ENCODE measurements at places on chromosomes 11 and 22.

DNA sequence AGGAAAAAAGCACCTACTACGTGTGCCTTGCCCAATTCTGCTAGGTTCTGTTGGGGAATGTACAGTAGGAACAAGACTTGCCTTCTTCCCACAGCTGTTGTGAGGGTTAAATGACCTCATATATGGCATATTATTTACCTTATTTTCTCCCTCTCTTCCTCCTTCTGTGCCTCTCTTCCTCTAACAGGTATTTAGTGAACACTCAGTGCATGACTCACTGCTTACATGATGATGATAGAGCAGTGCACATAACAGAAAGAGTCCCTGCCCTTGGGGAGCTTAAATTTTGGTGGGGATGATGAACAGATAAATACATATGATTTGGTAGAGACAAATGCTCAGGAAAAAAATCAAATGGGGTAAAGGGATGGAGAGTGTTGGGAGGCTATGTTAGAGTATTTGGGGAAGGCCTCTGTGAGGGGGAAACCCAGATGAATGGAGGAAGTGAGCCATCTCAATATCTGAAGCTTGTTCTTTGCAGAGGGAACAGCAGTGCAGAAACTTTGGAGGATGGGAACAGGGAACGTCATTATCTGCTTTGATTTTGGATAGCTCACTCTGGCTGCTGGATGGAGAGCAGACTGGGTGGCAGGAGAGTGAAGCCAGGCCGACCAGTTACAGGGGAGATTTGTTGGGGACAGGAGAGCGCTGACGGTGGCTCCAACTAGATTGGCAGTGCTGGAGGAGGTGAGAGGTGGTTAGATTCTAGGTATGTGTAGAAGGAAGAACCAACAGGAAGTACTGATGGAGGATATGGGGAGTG lies 95.5 kb upstream of the TENM4 start:
- DNase-seq, result no peak

- DNase-seq, result no peak
Measured at GRCh38 chr11:76339221-76339620, 41.7 kb downstream of the THAP12 start.

DNA sequence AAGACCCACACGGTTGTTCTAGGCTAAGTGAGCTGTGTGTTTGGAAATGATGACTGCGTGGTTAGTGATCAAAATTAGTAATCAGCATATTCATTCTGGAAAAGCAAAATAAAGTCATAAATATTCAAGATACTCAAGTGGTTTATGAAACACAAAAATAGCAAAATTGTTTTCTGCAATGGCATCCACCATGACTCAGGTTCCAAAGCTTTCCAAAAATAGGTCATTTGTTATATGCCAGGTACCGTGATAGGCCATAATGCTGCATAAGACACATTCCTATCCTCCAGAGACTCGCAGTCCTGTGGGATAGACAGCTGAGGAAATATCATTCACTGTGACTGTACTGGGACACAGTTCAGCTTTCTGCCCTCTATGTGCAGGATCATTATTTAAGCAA lies 2.4 kb upstream of the ATL3 start:
- DNase-seq, result no peak

DNA sequence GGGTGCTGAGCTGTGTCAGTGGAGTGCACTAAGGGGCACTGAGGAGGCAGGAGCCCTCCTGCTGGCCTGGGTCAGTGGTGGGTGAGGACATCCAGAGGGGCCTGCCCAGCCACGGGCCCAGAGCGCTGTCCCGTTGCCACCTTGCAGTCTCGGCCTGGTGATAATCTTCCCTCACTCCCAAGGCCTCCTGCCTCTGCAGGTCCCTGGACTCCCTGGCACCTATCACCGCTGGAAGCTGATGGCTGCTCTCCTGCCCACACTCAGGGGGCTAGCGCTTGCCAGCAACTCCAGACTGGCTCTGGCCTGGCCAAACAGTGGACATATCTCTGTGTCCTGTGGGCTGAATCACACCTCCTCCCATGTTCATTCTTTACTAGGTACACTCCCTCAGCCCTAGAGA lies 86.5 kb upstream of the PITPNB start:
- no peak for DNase-seq

GRCh38 chr22:34395370-34395769 lies 475.1 kb upstream of the LARGE1 start:
- DNase-seq, result no peak

GRCh38 chr11:32671051-32671450 lies 87.4 kb downstream of the EIF3M start:
- DNase-seq, result no peak

DNA sequence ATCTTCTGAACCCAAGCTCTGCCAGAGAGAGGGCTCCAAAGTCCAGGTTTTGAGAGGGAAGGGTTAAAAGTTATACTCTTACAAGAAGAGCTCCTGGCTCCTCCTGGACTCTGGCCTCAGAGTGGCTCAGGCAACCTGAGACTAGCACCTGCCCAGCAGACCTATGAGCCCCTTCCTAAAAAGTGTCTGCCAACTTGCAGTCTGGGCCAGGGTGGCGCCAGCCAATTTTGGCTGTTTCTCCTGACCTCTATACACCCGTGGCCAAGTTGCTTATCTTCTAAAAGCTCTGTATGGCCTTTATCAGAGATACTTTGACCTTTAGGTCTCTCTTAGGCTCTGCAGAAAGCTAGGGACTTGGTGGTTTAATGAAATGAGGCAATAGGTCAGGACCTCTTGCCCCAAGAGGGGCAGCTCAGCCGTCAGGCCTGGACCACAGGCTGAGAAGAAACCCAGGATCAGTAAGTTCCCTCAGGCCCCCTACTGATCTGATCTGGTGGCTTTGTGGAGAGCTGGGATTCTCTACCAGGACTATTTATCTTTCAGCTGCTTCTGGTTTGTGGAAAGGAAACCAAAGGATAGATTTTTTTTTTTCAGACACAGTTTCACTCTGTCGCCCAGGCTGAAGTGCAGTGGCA lies 10.3 kb upstream of the UCP3 start:
- no peak for DNase-seq

GRCh38 chr11:117979481-117980211 lies 6.5 kb upstream of the IL10RA start:
- no peak for DNase-seq

DNA sequence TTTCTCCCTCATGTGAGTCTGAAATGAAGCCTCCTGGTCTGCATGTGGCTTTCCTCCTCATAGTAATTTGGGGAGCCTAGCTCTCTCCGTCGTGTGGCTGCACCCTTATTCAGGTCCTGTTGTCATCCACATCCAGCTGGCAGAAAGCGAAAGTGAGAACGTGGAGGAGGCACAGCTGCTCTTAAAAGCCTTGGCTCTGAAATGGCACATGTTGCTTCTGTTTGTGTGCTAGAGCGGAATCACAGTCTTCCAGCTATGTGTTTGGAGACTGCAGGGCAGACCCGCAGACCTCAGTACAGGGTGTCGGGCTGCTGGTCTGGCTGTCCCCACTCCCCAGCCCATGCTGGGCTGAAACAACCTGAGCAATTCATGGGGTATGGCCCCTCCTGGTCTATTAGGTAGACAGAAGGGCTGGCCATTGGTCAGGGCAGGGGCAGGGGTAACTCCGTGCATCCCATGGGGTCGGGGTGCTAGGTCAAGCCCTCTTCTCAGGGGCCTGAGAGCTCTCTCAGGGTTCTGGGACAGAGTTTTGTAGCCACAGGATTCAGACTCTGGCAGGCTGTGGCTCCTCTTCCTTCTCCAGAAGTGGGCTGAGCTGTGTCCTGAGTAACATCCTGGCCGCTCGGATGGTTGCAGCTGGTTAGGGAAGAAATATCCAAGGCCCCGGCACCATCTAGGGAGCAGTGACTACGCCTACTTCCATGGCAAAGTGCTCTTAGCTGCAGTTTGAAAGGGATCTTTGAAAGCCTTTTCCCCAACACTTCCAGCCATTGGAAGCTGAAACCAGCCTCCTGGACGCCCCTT lies 50.6 kb downstream of the C11orf96 start:
- DNase-seq, result no peak

GRCh38 chr22:50656122-50657070 lies 16.2 kb upstream of the SHANK3 start:
- no peak for DNase-seq

GRCh38 chr11:115249061-115249578 lies 255.1 kb downstream of the CADM1 start:
- DNase-seq, result no peak

- DNase-seq, result no peak
Measured at GRCh38 chr11:78886616-78887015, 312.0 kb upstream of the NARS2 start.

DNA sequence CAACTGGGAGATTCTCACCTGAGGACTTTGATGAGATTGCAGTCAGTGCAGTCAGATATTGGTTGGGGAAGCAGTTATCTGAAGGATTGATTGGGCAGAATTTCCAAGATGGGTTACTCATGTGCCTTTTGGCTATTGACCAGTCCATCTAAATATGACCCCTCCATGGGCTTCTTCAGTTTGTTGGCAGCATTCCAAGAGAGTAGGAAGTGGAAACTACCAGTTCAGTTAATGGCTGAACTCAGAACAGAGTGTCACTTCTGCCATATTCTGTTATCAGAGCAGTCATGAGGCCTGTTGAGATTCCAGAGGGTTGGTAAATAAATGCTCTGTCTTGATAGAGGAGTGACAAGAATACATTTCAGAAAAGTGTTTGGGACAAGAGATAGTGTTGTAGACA lies 71.0 kb downstream of the CYP2R1 start:
- DNase-seq, result no peak

DNA sequence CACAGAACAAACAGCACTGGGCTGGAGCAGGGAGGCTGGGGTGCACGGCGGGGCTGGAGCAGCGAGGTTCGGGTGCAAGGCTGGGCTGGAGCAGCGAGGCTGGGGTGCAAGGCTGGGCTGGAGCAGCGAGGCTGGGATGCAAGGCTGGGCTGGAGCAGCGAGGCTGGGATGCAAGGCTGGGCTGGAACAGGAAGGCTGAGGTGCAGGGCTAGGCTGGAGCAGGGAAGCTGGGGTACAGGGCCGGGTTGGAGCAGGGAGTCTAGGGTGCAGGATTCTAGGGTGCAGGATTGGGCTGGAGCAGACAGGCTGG lies 198.5 kb downstream of the BRD1 start:
- no peak for DNase-seq

DNA sequence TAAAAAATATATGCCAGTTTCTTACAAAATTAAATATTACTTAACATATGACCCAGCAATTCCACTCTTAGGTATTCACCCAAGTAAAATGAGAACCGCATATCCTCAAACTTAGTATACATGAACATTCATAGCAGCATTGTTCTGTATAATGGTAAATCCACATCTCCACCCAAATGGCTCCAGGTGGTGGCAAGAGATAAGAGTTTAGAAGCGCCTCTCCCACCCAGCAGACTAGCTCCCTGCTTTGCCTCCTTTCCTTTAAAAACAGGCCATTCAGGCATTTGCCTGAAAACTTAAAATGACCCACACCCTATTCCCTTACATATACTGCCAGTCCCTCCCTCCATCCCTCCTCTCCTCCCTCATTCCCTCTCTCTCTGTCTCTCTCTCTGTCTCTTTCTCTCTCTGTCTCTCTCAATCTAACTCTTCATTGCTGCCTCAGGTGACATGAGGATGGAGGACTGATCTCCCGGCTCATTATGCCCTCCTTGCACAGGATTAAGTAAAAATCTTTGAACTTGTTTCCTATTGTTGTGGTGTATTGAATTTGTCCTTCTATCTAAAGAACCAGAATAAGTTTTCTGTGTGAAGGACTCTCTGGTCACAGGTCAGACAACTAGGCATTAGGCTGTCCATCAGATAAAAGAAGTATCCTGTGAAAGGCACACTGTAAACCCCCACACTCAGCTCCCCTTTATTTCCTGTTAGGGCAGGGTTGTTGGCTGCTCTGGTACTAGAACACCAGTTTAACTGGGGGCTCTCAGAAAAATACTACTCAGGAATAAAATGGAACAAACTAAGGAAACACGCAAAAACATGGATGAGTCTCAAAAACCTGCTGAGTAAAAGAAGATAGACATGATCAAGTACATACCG lies 48.3 kb downstream of the RRP8 start:
- DNase-seq, result no peak

DNA sequence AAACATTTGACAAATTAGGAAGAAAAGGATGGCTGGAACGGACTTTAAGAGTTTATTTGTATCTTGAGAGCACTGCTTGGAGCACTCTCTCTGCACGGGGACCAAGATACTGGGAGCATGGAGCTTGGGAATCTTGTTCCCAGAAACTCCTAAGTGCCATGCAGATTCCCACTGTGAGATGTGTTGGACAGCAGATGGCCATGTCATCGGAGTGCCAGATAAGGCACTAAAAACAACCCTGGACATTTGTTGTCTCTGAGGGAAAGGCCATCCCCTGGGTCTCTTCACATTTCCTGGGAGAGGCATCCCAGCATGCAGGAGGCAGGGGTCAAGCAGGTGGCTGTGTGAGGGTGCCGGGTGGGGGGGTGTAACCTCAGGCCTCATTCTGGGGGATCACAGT lies 2.9 kb downstream of the KIRREL3 start:
- no peak for DNase-seq

- DNase-seq, result no peak
Measured at GRCh38 chr11:17691976-17692375, 27.4 kb upstream of the MYOD1 start.

- DNase-seq, result no peak
Measured at GRCh38 chr22:32574411-32574810, 99.8 kb downstream of the FBXO7 start.

DNA sequence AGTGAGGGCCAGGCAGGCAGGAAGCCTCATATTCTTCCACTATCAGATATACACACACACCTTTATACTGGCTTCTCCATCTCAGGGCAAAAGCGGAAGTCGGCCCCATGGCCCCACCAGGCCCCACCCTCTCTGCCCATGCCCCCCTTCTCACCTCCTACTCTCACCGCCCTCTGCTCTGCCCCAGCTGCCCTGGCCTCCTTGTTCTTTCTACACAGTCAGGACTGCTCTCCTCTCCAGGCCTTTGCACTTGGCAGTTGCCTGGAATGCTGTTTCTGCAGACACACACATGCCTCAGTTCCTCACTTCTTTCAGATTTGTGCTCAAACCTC lies 25.3 kb downstream of the OTOG start:
- DNase-seq, result no peak

- DNase-seq, result no peak
Measured at GRCh38 chr11:65266210-65266609, 4.4 kb downstream of the POLA2 start.

DNA sequence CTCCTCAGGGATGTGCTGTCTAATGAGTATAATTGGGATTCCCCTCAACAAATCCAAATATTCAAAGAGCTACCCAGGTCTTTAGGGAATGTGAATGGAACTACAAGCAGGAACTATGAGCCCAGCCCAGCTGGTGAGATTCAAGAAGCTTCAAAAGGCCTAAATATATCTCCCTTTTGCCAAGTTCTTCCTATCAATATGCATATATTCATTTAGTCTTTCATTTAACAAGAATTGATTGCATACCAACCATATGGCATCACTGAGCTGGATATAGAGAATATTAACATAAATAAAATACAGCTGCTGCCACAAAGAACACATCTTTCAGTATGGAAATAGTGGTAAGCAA lies 58.9 kb upstream of the PRSS23 start:
- DNase-seq, result no peak

GRCh38 chr11:87401653-87402052 lies 363.9 kb downstream of the TMEM135 start:
- DNase-seq, result no peak

Measured in stimulated activated CD4-positive, alpha-beta T cell treated with anti-CD3 and anti-CD28 coated beads, Interleukin-2, amount 100 ng/mL, for 48 hours (primary cell).